Caco-2 (cell line): ENCODE measurements at places on chromosomes 5 and 9. TPM values are rescaled to one million over a fixed set of nuclear protein-coding genes. Genes with fewer than 3 reads are reported as not detected.

GRCh38 chr9:130128733-130129431 is 43.3 kb upstream of the NCS1 start:
- H3K4me3 ChIP-seq: no peak overlapping the region
- no peak for DNase-seq
- H3K27ac ChIP-seq: no peak overlapping the region
- H3K27me3 ChIP-seq: no peaks in the 10 kb centered on the region
- H3K36me3 ChIP-seq: no peaks in the 10 kb centered on the region

DNA sequence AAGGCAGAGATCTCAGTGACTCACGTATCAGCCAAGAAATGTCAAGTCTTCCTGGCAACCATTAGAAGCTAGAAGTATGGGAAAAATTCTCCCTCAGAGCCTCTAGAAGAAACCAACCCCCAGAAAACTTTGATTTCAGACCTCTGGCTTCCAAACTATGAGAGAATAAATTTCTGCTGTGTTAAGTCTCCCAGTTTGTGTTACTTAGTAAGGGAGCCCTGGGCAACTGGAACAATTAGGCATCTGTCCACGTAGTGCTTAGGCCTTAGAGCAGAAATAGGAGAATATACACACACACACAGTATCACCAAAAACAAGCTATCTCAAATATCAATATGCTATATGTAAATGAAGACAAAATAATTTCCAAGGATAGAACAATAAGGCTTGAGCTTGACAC is 894.8 kb upstream of the CDH10 start:
- H3K27me3 ChIP-seq: no peaks in the 10 kb centered on the region
- H3K4me3 ChIP-seq: no peak overlapping the region
- no peaks in the 10 kb centered on the region for H3K36me3 ChIP-seq
- no peak overlapping the region for H3K27ac ChIP-seq
- H3K4me1 ChIP-seq: no peaks in the 10 kb centered on the region

SPACA9 gene
- 0.64 and 0.74 TPM in 2 replicates for total RNA-seq

DNA sequence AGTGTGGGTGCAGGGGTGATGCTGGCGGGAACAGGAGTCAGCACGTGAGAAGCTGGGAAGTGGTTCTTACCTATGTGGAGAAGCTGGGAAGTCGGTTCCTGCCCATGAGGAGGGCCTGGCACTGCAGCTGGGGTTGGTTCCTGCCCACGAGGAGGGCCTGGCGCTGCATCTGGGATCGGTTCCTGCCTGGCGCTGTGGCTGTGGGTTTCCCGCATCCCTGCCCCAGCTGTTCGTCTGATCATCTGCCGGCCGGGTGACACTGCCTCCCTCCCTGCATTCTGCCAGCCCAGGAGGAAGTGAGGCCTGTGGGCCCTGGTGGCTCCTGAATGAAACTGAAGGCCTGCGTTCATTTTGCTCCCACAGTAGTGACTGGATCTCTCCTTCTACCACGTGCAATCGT is 5.1 kb downstream of the OBP2A start:
- H3K27me3 ChIP-seq: no peaks in the 10 kb centered on the region
- no peak overlapping the region for H3K27ac ChIP-seq
- no peak overlapping the region for H3K4me3 ChIP-seq

DNA sequence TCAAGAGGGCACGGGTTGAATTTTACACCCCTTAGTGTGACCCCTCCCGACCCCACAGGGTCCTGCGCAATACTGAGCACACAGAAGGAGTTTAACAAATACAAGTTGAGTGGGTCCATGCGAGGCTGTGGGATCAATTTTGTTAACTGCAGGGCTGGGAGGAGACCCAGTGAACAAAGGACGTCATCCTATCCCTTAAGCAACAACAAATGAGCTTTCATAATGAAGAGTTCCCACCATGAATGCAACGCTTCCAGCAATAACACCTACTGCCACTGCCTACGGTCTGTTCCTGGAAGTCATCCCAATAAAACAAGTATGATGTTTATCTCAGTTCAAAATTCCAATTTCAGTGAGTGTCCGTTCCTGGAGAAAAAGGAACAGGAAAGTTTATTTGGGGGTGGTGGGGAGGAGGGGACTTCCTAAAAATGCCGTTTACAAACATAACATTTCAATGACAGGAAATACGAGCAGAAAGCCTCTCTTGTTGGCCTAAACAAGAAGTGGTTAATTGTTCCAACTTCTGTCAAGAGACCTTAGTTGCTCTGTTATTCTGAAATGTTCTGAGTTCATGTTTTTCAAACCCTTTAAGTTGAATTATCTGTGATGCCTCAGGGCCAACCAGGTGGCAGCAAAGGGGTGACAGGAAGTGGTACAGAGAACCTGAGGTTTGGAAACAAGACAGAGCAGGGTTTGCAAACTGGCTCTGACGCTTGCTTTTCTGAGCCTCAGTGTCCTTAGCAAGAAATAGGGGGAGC is 65.8 kb upstream of the PLPP6 start:
- H3K4me1 ChIP-seq: no peaks in the 10 kb centered on the region
- H3K4me3 ChIP-seq: no peak overlapping the region
- no peaks in the 10 kb centered on the region for H3K27me3 ChIP-seq
- H3K27ac ChIP-seq: no peak overlapping the region

- no peaks in the 10 kb centered on the region for H3K4me1 ChIP-seq
- no peaks in the 10 kb centered on the region for H3K36me3 ChIP-seq
- DNase-seq: no peak
- H3K27ac ChIP-seq: no peak overlapping the region
Observed at GRCh38 chr5:1262381-1262780, 32.5 kb downstream of the TERT start.

- H3K4me1 ChIP-seq: no peaks in the 10 kb centered on the region
- no peaks in the 10 kb centered on the region for H3K36me3 ChIP-seq
- H3K27ac ChIP-seq: no peak overlapping the region
- no peak overlapping the region for H3K4me3 ChIP-seq
- no peaks in the 10 kb centered on the region for H3K27me3 ChIP-seq
- no peak for DNase-seq
Observed at GRCh38 chr5:32618962-32619361, 33.6 kb downstream of the SUB1 start.
